Spinal cord (tissue), 10 donors: ENCODE measurements at places on chromosomes 2 and 18. TPM values are rescaled to one million over a fixed set of nuclear protein-coding genes. Genes with fewer than 3 reads are reported as not detected.

REV1 gene
- 53.6 TPM for total RNA-seq

CIDEA gene
- 0.44 TPM for total RNA-seq

SERPINB11 gene
- not detected for total RNA-seq

GMCL1 gene
- 17.2 TPM for total RNA-seq

ANKRD12 gene
- total RNA-seq = 97.1 TPM

LIMS4 gene
- 2.6 TPM for total RNA-seq

NCKAP1 gene
- total RNA-seq = 139 TPM

TNFRSF11A gene
- 1.8 TPM for total RNA-seq

MAIP1 gene
- 17.1 TPM for total RNA-seq

FAM136A gene
- total RNA-seq = 27.4 TPM

KIAA2012 gene
- total RNA-seq = 5.7 TPM

QPCT gene
- 26.1 TPM for total RNA-seq

ACKR3 gene
- 19.7 TPM for total RNA-seq

CYB5A gene
- 36.2 TPM for total RNA-seq

HTR2B gene
- 1.1 TPM for total RNA-seq

NAGK gene
- total RNA-seq = 92.6 TPM

INPP1 gene
- 25.4 TPM for total RNA-seq

AQP12A gene
- total RNA-seq = not detected

PDCD1 gene
- 0.20 TPM for total RNA-seq

EGR4 gene
- total RNA-seq = not detected

MBD5 gene
- total RNA-seq = 58.6 TPM

PPP1R1C gene
- 27.3 TPM for total RNA-seq

KCMF1 gene
- 57.2 TPM for total RNA-seq

MAT2A gene
- 112 TPM for total RNA-seq

SP140L gene
- total RNA-seq = 8.0 TPM

ADRA2B gene
- 0.79 TPM for total RNA-seq

CSRNP3 gene
- 32.7 TPM for total RNA-seq

AQP12B gene
- total RNA-seq = not detected

UPP2 gene
- total RNA-seq = 1.4 TPM

NFATC1 gene
- 4.6 TPM for total RNA-seq

LRATD1 gene
- total RNA-seq = 29.4 TPM

BOLL gene
- not detected for total RNA-seq

MXD1 gene
- total RNA-seq = 27.2 TPM

MARCHF4 gene
- total RNA-seq = 4.0 TPM

RAB17 gene
- 4.2 TPM for total RNA-seq

PLGLB1 gene
- 10.0 TPM for total RNA-seq

CHPF gene
- 61.2 TPM for total RNA-seq

ANKRD30B gene
- 0.33 TPM for total RNA-seq

STON1 gene
- total RNA-seq = 16.5 TPM

USP34 gene
- 149 TPM for total RNA-seq

SH3RF3 gene
- 5.2 TPM for total RNA-seq

LYPD6 gene
- 42.6 TPM for total RNA-seq

IL18R1 gene
- total RNA-seq = 1.2 TPM

ITPRIPL1 gene
- total RNA-seq = 2.3 TPM

HOXD8 gene
- 12.9 TPM for total RNA-seq

HOXD4 gene
- 9.0 TPM for total RNA-seq

CCDC68 gene
- 12.6 TPM for total RNA-seq

MC2R gene
- not detected for total RNA-seq

DSG3 gene
- under 0.01 TPM for total RNA-seq

DIPK1C gene
- total RNA-seq = 19.0 TPM

ANKRD36B gene
- 88.5 TPM for total RNA-seq

MROH2A gene
- not detected for total RNA-seq
